ENCODE measurements at places on chromosomes 3 and 15.
A peak's percentile ranks its signal among the peaks of the same experiment; 100 is the strongest.

DNA sequence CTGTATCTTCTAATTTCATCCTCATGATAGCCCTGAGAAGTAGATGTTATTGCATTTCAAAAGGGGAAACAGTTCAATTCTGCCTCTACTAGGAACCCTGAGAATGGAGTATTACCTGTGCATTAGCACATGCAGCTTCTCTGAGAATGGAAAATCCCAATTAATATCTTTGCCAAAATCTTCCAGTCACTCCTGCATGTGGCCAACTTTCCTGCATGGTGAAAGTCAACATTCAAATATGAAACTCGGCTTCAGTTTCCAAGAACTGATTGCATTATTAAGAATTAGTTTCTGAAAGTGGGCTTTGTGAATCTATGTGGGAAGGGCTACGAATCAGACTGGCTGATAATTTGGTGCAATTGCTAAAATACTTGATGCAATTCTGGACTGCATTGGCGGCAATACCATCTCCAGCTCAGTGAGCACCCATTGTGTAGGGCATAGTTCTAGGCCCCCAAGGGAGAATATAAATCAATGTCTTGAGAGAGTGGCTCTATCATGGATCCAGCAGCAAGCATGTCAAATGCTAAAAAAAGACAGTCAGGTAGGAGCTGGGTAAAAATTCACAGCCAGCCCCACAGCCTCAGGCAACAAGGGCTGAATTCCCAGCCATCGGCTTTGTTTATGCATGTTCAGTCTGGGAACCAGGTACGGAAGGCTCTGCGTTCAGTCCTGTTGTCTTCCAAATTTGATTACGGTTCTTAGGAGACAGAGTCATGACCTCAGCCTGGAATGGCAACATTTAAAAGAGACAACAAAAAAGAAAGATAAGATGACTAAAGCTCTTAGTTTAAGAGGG is 18.8 kb upstream of the BCL6 start:
- no peak for DNase-seq

GRCh38 chr3:98371853-98372252 is 18.2 kb downstream of the OR5K4 start:
- no peak for DNase-seq

GRCh38 chr3:69838696-69839515 is 99.6 kb downstream of the MITF start:
- no peak for DNase-seq

DNA sequence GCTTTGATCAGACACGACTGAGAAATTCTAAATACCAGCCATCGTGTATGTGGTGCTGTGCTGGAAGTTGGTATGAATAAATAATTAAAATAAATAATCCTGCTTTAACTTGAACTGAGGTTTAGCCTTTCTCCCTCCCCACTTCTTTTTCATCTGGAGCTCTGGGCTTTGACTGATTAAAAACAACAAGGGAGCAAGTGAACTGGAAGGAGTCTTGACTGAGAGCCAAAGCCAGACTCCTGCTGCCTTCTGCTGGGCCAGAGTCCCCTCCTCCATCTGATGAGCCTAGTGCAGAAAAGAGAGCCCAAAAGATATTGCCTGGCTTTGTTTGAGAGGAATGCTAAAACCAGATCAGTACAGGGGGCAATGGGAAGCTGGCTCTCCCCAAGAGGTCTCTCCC is 96.0 kb downstream of the CCNL1 start:
- DNase-seq, result no peak

GRCh38 chr3:16056217-16056616 is 118.3 kb upstream of the GALNT15 start:
- no peak for DNase-seq

DNA sequence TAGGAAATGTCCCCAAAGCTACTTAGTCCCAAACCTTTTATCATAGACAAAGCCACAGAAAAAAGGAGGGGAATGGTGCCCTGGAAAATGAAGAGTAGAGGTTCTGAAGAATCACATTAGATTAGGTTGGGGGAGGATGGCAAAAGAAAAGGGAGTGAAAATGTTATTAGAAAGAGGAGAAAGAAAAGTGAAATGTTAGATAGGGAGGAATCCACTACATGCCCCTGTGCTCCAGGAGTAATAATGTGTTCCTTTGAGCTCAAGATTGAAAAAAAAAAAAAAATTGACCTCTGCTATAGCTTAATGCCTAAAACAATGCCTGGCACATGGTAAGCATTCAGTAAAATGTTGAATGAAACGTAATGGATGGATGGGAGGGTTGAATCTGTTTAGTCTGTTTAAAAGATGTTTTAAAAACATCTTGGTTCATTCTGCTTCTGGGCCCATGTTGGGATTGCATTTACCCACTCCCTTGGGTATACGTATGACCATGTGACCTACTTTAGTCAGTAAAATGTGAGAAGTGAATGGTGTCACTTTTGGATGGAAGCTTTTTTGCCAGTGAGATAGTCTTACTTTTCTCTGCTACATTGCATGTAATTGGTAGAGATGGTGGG is 19.0 kb downstream of the MAPK6 start:
- DNase-seq, result no peak

DNA sequence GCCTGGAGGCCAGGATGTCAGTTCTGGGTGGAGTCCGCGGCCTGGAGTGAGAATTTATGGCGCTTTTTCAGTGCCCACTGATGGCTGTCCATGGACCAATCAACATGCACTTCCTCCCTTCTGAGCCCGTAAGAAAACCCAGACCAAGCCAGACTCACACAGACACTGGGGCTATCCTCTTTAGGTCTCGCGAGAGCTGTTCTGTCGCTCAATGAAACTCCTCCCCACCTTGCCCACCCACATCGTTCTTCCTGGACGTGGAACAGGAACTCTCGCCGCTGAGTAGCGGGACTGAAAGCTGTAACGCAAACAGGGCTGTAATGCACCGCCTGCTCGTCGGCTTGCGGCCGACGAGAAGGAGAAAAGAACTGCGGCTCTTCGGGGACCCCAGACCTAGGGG is 833.0 kb upstream of the CADM2 start:
- no peak for DNase-seq

DNA sequence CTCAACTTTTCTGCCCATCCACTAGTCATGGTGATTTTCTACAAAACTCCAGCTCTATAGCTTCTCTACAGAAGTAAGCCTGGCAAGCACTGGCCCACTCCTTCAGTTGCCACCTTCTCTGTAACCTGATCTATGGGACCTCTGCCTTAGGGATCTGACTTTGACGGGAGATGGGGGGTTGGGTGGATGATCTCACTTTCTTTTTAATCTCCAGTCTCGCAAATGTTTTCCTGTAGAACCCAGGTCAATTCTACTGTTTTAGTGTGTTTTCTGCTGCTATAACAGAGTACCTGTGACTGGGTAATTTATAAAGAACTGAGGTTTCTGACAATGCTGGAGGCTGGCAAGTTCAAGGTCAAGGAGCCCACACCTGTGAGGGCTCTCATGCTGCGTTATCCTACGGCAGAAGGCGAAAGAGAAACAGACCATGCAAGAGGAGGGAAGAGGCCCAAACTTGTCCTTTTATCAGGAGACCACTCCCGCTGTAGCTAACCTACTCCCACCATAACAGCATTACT is 189.9 kb upstream of the THRB start:
- no peak for DNase-seq

DNA sequence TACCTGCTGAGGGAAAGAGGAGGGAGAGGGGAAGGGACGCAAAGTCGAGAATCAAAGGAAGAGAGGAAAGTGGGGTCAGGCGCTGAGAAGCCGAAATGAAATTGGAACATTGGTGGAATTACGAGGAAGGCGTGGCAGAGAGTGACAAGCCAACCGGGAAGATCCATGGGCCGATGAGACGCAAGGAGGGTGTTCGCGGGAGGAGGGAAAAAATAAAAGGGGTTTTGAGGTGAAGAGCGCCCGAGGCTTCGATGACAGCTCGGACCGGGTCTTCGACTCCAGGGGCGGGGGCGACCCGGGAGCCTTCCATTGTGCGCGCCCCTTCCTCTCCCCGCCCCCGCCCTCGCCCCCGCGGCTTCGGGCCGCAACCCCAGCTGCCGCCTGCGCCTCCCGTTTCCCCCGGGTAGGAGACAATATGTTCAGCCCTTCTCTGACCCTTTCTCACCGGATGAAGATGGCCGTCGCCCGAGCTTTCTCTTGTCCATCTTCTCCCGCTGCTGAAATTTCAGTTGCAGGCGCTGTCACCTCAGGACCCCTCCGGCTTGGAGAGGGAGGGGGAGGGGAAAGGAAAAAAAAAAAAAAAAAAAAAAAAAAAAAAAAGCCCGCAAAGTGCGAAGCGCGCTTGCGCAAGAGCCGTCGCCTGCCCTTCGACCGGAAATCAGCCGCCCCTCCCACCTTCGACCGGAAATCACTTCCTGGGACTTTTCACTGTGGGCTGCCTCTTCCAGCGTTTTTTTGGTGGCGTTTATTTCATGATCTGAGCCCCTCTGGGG is at the start of gene SENP7:
Gene SENP7 (minus strand): TSS at position 567 of the 773 bp plus-strand sequence. CDS start 82 bp downstream, at position 485.
- peak; percentile 58 for DNase-seq

GRCh38 chr3:36075491-36075890 is 304.8 kb upstream of the STAC start:
- no peak for DNase-seq

GRCh38 chr3:101509811-101510210 is 3.2 kb downstream of the SENP7 start:
- no peak for DNase-seq

DNA sequence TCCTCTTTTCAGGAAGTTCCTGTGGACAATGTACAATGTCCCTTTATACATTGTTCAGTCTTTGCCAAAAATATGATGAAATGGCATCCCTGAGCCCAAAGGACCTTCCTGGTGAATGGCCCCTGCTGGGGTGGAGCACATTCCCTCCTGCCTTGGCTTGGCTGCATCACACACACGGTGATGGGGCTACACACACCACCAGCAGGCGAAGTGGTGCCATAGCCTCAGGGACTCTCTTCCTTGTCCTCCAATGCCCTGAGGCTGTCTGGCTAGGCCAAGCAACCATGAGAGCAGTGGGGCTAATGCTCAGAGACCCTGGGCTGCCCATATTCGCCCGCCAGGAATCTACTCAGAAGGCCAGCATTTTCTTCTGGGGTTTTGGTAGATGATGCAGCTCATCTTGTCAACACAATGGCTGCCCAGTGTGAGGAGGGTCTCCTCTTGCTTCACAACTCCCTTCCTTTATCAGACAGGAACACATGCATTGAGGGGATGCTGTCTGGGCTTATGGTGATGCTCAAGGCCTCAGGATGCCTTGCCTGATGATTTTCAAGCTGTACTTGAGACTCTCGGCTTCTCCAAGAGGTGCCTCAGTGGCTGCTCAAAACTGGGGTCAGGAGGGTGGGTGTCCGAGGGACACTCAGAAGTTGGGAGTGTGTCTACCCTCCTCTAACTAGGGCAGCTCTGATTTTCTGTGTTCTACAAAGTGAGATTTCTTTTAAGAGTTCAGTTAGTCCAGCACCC is 40.9 kb upstream of the EPHB1 start:
- DNase-seq, result no peak

GRCh38 chr15:81098861-81099651 is 35.0 kb upstream of the CFAP161 start:
- DNase-seq, result no peak

DNA sequence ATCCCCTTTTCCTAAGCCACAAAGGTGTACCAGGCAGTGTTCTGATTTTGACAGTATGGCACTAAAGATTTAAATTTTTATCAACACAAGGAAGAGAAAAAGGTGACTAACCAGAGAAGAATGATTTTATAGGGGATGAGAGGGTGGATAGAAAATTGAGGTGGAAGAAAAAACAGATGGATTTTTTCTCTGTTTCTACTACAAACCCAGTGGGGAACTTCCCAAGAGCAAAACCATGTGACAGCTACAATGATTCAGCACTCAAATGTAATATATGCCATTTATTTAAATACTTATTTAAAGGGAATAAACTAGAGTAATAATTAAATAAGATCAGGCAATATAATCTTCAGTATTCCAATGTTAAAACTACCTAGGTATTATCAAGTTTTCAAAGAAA is 11.1 kb downstream of the DCUN1D1 start:
- DNase-seq, result no peak

DNA sequence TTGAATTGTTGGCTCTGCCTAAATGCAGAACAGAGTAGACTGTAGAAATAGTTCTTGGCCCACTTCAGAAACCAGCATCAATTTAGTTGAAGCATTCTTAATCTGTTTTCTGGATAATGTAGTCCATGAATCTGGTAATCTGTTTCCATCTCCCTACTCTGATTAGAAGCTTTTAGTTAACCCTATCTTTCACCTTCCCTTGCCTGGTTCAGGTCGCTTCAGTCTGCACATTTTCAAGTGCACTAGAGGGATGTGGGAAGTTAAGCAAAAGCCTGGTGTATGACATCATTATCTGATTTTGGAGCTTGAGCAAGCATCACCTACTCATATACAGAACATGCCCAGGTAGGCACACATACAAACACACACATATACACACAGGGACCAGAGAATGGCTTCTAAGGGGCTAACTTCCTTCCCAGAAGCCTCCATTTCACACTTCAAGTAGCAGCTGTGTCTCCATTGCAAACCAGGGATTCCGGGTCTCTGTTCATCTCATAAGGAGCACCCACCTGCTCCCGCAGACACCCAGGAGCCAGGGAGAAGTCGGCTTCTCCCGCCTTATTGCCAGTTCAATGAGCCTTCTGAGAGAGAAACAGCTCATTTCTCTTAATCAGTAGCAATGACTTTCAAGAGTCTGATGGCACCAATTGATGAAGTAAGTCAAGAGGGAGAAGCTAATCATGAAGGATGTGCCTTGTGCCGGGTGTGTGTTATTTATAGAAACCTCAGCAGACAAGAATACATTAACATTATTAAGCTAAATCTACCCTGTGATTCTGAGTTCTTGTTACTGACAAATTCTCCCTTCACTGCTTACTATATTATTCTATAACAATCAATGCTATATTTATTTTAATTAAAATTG is 347.9 kb upstream of the STAC start:
- no peak for DNase-seq

- DNase-seq, result no peak
Measured at GRCh38 chr3:149872589-149872988, 59.6 kb downstream of the RNF13 start.

- DNase-seq, result no peak
Measured at GRCh38 chr3:130963878-130964277, 62.7 kb downstream of the ASTE1 start.

- no peak for DNase-seq
Measured at GRCh38 chr3:32641356-32641755, 43.6 kb upstream of the CNOT10 start.

- DNase-seq, result no peak
Measured at GRCh38 chr15:100944244-100944895, 25.2 kb downstream of the LRRK1 start.

GRCh38 chr3:33229066-33229465 is 10.5 kb upstream of the SUSD5 start:
- DNase-seq, result no peak

- peak; percentile 27 for DNase-seq
Measured at GRCh38 chr3:141796889-141797781, 33.9 kb downstream of the GRK7 start.

DNA sequence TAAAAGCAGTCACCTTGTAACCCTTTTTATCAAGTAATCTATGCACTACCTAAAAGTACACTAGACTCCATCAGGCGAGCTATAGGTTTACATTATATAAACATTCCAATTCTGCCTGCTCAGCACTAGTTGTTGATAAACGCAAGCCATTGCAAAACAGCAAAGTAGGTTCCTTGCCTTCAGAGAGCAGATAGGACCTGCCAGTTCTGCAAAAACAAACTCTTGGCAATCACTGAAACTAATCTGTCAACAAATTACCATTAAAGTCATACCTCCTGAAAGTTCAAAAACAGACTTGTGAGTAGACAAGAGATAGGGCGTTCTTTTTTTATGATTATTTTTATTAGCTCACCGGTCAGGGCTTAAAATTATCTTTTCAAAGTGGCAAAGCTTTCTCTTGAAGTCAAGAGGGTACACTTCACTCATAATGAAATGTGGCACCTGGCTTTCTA is 392.5 kb downstream of the FOXP1 start:
- DNase-seq, result no peak

- no peak for DNase-seq
Measured at GRCh38 chr3:16055606-16056211, 118.8 kb upstream of the GALNT15 start.
